Stimulated activated CD8-positive, alpha-beta memory T cell treated with anti-CD3 and anti-CD28 coated beads, Interleukin-7, amount 100 ng/mL, for 1 hour (primary cell): ENCODE measurements at places on chromosomes 1 and 21.

- DNase-seq: no peak
These were observed 40.2 kb downstream of the DUSP10 start for GRCh38 chr1:221701570-221702186.

DNA sequence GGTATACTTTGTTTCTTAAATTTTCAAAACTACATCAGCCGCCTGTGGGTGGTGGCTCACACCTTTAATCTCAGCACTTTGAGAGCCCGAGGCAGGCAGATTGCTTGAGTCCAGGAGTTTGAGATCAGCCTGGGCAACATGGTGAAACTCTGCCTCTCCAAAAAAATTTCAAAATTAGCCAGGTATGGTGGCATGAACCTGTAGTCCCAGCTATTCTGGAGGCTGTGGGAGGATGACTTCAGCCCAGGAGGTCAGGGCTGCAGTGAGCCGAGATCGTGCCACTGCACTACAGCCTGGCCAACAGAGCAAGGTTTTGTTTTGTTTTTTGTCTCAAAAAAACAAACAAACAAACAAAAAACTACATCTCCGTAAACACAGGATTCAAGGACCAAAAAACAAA is 3.3 kb downstream of the EYA3 start:
- DNase-seq: no peak

DNA sequence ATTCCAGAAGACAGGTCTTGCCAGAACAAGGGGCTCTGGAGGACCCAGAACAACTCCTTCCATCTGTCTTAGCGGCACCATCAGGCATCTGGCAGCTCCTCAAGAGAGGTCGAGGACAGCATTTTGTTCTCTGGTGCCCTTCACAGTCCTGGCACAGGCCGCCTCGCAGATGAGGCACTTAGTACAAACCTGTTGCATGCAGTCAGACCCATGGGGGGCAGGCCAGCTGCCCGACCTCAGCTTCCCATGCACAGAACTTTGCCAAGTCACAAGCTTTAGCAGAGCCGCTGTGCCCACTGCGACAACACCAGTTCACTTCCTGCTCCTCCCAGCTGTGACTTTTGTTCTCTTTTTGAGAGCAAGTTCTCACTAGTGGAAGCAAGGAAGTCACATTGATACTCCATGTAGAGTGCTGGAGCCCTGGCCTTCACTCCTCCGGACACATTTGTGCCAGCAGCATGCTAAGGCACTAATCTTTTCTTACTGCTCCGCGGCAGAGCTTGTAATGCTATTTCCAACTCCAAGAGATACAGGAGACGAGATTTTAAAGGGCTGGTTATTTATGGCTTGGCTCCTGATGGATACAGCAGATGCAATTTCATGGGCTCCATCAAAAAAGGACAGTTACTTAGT is 44.6 kb downstream of the HMGB4 start:
- DNase-seq: no peak

DNA sequence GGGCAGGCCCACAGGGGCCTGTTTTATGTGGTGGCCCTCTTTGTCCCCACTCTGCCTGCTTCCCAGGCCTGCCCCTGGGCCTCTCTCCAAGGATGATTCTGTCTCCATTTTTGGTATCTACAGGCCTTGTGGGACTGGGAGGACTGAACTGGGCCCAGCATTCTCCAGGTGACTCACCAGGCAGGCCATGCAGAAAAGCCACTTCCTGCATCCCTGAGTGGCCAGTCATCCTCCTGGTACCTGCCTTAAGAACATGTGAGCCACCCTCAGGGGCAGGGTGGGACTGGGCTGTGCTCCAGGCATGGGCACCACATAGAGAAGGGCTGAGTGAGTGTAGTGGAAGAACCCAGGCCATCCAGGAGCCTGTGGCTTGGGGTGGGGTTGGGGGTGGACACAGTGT is 20.0 kb upstream of the BCAR3 start:
- no peak for DNase-seq

DNA sequence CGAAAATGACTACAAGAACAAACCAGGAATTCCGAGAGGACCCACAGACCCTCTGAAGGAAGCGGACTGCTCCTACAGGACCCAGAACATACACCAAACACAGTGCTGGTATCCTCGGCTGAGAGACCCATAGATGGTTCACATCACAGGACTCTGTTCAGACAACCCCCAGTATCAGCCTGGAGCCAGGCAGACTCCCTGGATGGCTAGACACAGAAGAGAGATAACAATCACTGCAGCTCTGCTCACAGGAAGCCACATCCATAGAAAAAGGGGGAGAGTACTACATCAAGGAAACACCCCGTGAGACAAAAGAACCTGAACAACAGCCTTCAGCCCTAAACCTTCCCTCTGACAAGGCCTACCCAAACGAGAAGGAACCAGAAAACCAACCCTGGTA is 434.0 kb upstream of the NR5A2 start:
- DNase-seq: no peak
